ENCODE measurements at places on chromosomes 13 and 19. TPM values are rescaled to one million over a fixed set of nuclear protein-coding genes. Genes with fewer than 3 reads are reported as not detected.

CDX2 gene
- total RNA-seq: not detected

SLC25A42 gene
- 2.5 TPM for total RNA-seq

PCSK4 gene
- 0.94 TPM for total RNA-seq

OSCAR gene
- total RNA-seq: not detected

TMEM255B gene
- 22.0 TPM for total RNA-seq

ZSCAN5C gene
- total RNA-seq: not detected

SPACA4 gene
- not detected for total RNA-seq

ZNF765 gene
- 9.0 TPM for total RNA-seq

ZSCAN4 gene
- total RNA-seq: not detected

MAP4K1 gene
- not detected for total RNA-seq

MBD3L1 gene
- not detected for total RNA-seq

TGFBR3L gene
- total RNA-seq: not detected

CRLF1 gene
- 0.53 TPM for total RNA-seq

KIR2DL1 gene
- not detected for total RNA-seq

GAMT gene
- 15.4 TPM for total RNA-seq

CACNA1A gene
- 0.20 TPM for total RNA-seq

TUBGCP3 gene
- 17.2 TPM for total RNA-seq

ZNF726 gene
- total RNA-seq: 4.1 TPM

POSTN gene
- total RNA-seq: 16.8 TPM

LGALS14 gene
- total RNA-seq: not detected

CELF5 gene
- total RNA-seq: not detected

SLITRK1 gene
- not detected for total RNA-seq

CRYL1 gene
- 43.4 TPM for total RNA-seq

CCL25 gene
- not detected for total RNA-seq

NLRP11 gene
- not detected for total RNA-seq

STOML3 gene
- total RNA-seq: not detected

PGLYRP2 gene
- total RNA-seq: not detected

SULT2B1 gene
- total RNA-seq: not detected

GFY gene
- not detected for total RNA-seq

ZNF558 gene
- total RNA-seq: 2.9 TPM

NOVA2 gene
- total RNA-seq: 9.7 TPM

WDR87 gene
- not detected for total RNA-seq

AXL gene
- 183 TPM for total RNA-seq

ZNF441 gene
- 2.8 TPM for total RNA-seq

MYADM gene
- 130 TPM for total RNA-seq

TRAPPC5 gene
- total RNA-seq: 159 TPM

TMEM190 gene
- not detected for total RNA-seq

GJB2 gene
- total RNA-seq: not detected

F10 gene
- total RNA-seq: not detected

GPC6 gene
- total RNA-seq: not detected

CACNG6 gene
- total RNA-seq: 3.9 TPM

EHD2 gene
- total RNA-seq: 170 TPM

DLL3 gene
- 0.53 TPM for total RNA-seq

STARD13 gene
- 26.9 TPM for total RNA-seq

PSG11 gene
- not detected for total RNA-seq

LILRA5 gene
- total RNA-seq: not detected

C19orf85 gene
- total RNA-seq: not detected

SMIM44 gene
- not detected for total RNA-seq

Measured in mammary microvascular endothelial cell (primary cell).